CD4-positive, alpha-beta memory T cell (primary cell): ENCODE measurements at places on chromosomes 7 and 10.

- no peak for DNase-seq
Observed at GRCh38 chr10:34641147-34641912, 173.8 kb downstream of the PARD3 start.

- no peak for DNase-seq
Observed at GRCh38 chr10:100927266-100927665, 14.5 kb downstream of the SLF2 start.

GRCh38 chr10:68586606-68587305 lies 26.6 kb downstream of the TET1 start:
- DNase-seq, result no peak

DNA sequence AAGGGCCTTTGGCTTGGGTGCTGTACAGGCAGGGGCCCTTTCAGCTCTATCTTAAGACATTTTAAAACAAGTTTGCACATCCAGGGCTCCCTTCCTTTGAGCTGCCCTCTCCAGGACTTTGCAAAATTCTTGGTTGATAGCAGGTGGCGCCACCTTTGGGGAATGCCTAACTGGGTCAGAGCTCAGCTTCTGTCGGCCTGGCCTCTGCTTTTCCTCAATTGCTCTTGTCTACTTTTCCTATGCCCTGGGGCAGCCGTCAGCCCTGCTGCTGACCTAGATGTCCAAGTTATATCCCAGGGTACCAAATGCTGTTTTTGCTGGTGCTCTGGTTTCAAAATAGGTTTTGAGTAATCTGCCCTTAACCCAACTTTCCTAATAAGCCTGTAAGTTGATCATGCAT lies 65.8 kb downstream of the APBB1IP start:
- no peak for DNase-seq

DNA sequence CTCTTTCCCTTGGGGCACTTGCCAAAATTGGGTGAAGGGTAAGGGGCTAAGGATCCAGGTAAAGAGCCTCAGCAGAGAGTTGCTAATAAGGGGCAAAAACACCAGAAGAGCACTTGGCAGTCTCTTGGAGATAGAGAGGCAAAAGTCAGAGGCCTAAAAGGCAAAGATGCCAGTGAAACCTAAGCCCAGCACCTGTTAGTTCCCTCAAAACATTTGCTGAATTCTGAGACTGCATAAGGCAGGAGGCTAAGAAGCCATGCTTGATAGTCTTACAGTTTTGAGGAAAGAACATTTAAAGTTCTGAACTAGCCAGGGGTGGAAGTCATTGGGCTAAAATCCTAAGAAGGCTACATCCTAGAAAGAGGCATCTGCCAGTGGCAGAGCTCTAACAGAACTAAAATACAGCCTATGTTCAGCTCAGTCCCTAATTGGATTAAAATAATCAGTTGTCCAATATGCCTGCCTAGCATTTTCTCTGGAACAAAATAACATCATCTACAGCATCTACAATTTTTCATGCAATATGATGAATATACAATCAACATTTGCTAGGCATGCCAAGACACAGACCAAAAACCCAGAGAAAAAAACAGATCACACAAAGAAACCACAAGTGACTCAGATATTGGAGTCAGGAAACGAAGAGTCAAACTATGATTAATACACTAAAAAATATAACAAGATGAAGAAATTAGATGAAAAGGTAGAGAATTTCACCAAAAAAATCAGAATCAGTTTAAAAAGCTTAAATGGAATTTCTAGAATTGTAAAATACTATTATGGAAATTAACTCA lies 7.7 kb downstream of the HTR7 start:
- no peak for DNase-seq

DNA sequence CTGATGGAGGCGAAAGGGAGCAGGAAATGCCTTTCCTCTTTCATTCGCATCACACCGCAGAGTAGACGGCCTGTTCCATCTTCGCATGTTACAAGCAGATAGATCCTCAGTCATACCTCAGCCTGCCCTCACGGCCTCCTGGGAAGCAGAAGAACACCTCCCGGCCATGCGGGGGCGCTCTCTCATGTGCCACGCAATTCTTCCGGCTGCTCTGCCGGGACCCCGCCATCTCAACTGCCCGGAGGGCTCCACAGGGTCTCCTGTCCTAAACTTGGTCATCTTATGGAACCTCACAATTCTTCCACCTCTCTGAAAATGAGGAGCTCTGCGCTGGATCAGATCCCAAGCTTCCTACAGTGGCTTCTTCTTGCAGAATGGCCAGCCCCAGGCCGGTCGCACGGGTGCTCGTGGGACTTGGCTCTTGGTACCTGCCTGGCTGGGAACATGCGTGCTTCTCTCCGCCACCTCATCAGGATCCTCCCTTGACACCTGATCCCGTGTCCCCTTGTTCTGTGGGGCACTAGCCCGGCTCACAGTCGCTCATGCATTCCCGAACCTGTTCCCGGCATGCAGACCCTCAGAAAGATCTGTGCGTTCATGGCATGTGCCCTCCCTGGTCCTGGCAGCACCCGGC lies 262.8 kb upstream of the SHH start:
- DNase-seq, result no peak

DNA sequence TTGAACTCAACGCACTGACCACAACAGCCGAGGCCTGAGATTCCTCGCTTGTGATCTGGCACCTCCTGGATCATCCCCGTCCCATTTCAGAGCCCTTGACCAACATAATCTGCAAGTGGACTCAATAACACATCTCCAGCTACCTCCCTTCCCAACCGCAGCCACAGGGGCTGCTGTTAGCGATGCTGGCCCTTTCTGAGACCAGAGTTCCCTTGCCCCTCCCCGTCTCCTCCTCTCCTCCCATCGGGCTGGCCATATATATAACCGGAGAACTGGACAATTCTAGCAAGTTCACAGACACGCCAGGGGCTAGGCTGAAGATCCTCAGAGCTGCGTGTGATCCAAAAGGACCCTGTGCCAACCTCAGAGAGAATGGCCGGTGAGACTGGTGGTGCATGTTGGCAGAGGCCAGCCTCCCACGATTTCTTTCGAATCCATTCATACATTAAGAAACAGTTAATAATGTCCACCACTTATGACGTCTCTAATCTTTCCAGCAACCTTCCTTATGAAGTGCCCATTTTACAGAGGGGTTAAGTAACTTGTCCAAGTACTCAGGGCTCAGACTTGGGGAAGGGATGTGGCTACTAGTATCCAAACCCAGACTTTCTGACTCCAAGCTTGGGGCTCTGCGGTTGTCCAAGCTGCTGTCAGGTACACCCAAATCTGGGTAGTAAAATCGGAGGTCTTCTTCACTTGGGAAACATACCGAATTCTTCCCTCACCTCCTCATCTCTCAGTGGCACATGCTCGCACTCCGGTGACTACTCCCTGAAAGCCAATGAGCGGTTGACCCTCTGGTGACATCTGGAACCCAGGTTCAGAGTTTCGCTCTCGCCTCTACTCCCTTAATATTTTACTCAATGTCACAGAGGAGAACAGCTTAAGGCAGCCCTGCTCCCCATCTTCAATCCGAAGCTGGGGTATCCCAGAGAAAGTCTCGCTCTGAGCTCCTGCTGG lies 11.2 kb upstream of the FEZF1 start:
- no peak for DNase-seq

DNA sequence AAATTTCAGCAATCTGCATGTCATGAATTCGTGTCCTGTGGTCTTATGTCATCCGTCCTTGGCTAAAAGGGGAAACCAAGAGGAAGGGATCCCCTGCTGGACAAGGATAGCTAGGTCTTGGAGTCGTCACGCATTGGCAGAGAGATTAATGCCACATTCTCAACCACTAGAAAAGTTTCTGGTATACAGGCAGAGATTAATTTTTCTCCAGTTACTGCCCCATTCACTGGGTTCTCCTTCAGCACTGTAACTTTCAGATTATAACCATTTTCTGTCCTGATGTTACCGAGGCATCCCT lies 1060.6 kb upstream of the AUTS2 start:
- DNase-seq, result no peak

- no peak for DNase-seq
Observed at GRCh38 chr7:127809261-127809702, 157.3 kb downstream of the SND1 start.

DNA sequence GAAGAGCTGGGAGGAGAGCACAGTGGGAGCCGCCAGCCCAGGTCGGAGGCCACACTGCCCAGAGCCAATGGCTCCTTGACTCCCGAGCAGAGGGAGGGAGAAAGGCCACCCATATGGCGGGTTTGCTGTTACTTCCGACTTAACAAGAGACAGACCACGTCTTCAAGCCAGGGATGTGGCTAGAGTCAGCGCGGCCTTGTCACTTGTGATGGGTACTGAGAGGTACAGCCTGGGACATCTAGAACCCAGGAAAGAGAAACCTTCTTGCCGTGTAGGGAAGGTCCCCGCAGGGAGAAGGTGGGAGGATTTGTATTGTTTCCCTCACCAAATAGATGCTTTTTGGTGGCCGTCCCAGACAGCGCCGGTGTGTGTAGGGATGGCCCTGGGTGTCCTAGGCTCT lies 127.6 kb downstream of the PAXIP1 start:
- DNase-seq, result no peak

DNA sequence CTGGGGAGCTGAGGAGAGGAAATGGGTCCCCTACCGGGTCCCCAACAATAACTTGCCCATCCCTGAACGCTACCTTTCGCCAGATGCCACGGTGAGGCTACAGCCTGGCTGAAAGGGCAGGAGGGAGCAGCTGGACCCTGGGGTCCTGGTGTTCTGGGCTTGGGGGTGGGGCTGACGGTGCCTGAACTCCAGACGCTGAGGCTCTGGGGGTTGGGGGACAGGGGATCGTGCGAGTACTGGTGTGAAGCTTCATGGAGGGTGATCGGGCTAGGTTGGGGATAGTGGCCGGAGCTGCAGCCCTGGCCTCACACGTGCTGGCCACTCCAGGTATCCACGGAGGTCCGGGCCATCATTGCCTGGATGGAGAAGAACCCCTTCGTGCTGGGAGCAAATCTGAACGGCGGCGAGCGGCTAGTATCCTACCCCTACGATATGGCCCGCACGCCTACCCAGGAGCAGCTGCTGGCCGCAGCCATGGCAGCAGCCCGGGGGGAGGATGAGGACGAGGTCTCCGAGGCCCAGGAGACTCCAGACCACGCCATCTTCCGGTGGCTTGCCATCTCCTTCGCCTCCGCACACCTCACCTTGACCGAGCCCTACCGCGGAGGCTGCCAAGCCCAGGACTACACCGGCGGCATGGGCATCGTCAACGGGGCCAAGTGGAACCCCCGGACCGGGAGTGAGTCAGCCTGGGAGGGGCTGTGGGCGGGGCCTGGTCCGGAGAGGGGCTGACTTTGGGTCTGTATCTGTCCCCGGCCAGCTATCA lies 8.3 kb downstream of the AEBP1 start:
- DNase-seq, result no peak

DNA sequence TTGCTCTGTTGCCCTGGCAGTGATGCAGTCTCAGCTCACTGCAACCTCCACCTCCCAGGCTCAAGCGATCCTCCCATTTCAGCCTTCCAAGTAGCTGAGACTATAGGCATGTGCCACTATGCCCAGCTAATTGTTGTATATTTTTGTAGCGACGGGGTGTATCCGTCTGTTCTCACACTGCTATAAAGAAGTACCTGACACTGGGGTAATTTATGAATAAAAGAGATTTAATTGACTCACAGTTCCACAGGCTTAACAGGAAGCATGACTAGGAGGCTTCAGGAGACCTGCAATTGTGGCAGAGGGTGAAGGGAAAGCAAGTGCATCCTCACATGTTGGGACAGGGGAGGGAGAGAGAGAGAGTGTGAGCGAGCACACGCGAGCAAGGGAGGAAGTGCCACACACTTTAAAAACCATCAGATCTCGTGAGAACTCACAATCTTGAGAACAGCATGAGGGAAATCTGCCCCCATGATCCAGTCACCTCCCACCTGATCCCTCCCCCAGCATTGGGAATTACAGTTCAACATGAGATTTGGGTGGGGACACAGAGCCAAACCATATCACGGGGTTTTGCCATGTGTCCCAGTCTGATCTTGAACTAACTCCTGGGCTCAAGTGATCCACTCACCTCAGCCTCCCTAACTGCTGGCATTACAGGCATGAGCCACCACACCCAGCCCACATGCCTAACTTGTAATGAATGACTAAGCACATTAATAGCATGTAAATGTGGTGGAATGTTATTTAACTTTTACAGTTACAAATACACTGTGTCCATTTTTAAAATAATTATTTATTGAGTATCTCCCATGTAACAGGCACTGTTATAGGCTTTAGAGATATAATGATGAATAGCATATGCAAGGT lies 65.5 kb downstream of the RALA start:
- no peak for DNase-seq

DNA sequence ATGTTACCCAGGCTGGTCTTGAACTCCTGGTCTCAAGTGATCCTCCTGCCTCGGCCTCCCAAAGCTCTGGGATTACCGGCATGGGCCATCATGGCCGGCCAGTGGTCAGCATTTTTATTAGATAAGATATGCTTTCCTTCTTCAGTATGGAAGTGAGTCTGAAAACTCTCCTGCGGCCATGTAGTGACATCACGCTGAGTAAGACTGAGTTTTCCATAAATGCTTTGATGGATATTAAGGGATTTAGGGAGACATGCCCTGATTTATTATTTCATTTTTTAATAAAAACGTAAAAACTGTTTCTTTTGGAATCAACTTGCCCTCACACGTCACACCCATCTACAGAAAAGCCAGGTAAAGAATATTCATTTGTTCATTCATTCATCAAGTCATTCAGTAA lies 48.4 kb downstream of the DYNC1I1 start:
- no peak for DNase-seq

DNA sequence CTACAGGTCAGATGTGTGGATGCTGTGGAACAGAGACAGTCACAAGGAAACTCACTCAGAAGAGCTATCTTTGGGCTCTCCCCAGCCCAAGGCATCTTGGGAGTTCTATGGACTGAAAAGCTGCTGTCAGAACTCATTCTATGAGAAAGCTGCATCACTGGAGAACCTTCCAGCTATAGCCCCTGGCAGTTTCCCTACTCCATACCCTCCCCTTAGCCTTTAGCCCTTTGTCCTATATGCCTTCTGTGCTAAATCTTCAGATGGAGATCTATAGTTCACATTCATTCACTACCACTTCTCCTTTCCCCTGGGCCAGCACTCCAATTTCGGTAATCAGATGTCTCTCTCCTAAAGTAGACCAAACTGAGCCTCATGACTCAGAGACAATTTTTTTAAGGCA lies 6.9 kb downstream of the WNT8B start:
- no peak for DNase-seq

DNA sequence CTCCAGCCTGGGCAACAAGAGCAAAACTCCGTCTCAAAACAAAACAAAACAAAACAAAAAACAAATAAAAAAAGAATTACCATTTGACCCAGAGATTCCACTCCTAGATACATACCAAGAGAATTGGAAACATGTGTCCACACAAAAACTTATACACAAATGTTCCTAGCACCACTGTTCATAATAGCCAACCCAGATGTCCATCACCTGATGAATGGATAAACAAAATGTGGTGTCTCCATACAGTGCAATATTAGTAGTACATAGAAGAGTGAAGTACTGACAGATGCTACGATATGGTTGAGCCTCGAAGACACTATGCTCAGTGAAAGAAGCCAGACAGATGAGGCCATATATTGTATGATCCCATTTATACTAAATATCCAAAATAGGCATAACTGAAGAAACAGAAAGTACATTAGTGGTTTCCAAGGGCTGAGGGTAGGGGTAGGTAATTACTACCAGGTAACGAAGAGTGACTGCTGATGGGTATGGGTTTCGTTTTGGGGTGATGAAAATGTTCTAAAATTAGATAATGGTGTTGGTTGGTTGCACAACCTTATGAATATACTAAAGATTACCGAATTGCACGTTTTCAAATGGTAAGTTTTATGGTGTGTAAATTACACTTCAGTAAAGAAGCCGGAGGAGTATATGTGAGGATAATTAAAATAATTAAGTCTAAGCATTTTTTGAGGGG lies 20.0 kb downstream of the MYO1G start:
- DNase-seq, result no peak

- DNase-seq, result no peak
Observed at GRCh38 chr10:72367301-72367960, 12.7 kb upstream of the DNAJB12 start.
